T1000 (cell line): ENCODE measurements at places on chromosomes 7 and 10.

DNA sequence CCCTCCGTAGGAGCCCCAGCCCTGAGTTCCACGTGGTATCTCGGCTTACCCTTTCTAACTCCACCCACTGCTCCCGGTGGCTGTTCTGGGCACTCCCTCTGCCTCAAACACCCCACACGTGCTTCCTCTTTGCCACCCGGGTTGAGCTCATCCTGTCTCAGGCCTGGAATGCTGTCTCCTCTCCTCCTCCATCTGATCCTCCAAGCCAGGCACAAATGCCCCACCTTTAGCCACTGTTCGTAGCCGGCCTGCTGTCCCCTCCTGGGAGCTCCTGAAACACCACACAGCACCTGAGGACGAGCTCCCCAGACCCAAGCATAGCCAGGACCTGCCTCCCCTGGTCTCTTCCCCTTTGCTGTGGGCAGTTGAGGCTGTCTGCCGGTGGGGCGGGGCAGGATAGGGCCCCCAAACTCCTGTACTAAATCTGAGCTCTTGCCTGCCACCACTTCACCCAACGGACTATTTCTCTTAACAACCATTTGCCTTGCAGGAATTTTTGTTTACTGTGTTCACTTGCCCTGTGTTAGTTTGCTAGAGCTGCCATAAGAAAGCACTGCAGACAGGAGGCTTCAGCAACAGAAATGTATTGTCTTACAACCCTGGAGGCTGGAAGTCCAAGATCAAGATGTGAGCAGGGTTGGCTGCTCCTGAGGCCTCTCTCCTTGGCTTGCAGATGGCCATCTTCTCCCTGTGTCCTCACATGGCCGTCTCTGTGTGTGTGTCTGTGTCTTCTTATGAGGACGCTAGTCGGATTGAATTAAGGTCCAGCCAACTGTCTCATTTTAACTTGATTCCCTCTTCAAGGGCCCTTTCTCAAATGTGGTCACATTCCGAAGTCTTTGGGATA lies 58.3 kb upstream of the SHH start:
- DNase-seq, result no peak

DNA sequence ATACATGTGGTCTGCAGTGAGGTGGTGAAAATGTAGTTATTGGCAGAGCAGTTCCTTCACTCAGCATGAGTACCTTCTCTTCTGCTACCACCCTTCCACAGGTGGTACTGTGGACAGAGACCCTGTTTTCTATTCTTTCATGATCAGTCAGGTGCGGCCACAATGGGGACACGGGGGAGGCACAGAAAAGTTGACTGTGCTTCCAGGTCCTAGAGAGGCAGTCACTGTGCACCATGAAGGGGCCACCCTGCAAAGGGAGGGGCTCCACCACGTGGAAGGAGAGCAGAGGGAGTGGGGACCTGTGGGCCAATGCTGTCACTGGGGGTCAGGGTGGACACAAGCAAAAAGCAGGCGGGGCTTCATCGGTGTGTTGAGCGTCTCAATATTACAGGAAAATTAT lies 3.6 kb upstream of the LANCL2 start:
- no peak for DNase-seq

DNA sequence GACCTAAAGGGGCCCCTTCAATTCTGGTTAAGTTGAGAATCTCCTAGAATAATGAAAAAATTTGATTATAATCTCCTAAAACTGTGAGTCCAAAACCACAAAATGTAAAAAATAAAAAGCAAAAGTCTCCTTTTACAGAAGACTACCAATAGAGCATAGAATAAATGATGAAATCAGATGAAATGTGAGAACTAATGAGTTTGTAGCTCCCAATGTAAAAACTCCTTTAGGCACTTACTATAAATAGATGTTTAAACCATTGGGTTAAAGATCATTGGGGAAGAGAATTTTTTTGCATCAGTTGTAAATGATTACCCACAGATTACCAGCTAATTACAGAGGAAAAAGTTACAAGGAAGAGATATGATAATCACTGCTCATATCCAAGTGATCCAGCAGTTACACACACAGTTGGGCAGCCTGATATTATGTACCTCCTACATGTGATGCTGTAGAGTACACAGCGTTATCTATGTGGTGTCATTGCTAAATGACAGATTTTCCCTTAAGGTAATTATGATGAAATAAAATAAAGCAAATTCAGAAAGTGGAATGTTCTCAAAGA lies 282.7 kb upstream of the SEMA3D start:
- DNase-seq, result no peak

- no peak for DNase-seq
Measured at GRCh38 chr7:96311967-96312366, 9.9 kb downstream of the SLC25A13 start.

GRCh38 chr7:30463405-30464145 lies 15.0 kb downstream of the NOD1 start:
- DNase-seq, result no peak

GRCh38 chr7:79820387-79820786 lies 314.2 kb upstream of the GNAI1 start:
- DNase-seq, result no peak

DNA sequence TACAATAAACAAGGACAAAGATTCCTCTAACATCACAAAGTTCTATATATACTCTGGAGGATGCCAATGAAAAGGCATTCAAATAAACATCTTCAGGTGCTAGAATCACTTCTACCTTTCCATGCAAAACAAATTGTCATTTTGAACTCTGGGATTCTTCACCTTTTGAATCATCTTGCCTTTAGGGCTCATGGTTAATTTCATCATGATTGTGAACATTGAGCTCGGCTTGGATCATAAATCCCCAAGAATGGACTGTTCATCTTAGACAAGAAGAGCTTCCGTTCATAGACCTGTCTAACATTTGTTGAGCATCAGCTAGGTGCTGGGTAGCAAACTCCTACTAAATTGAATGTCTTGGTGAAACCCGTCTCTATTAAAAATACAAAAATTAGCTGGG lies 212.2 kb downstream of the TNS3 start:
- no peak for DNase-seq

GRCh38 chr10:91683975-91684374 lies 51.1 kb upstream of the PPP1R3C start:
- peak; percentile 39 for DNase-seq

GRCh38 chr10:75624638-75625037 lies 193.2 kb downstream of the LRMDA start:
- no peak for DNase-seq

GRCh38 chr10:14645239-14645960 lies 129.3 kb downstream of the FAM107B start:
- DNase-seq, result no peak

- DNase-seq, result no peak
Measured at GRCh38 chr7:98569691-98570337, 47.3 kb upstream of the NPTX2 start.

GRCh38 chr7:149879766-149880637 lies 6.2 kb downstream of the ATP6V0E2 start:
- DNase-seq, result no peak

DNA sequence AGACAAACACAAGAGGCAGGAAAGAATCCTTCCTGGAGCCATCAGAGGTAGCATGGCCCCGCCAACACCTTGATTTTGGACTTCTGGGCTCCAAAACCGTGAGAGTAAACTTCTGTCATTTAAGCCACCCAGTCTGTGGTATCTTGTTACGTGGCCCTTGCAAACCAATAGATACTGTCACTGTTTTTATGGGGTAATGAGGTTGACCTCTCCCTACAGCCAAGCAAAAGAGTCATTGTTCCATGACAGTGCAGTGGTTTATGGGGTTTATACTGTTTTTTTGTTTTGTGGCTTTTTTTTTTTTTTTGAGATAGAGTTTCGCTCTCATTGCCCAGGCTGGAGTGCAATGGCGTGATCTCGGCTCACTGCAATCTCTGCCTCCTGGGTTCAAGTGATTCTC lies 32.8 kb downstream of the KIAA1549 start:
- no peak for DNase-seq

DNA sequence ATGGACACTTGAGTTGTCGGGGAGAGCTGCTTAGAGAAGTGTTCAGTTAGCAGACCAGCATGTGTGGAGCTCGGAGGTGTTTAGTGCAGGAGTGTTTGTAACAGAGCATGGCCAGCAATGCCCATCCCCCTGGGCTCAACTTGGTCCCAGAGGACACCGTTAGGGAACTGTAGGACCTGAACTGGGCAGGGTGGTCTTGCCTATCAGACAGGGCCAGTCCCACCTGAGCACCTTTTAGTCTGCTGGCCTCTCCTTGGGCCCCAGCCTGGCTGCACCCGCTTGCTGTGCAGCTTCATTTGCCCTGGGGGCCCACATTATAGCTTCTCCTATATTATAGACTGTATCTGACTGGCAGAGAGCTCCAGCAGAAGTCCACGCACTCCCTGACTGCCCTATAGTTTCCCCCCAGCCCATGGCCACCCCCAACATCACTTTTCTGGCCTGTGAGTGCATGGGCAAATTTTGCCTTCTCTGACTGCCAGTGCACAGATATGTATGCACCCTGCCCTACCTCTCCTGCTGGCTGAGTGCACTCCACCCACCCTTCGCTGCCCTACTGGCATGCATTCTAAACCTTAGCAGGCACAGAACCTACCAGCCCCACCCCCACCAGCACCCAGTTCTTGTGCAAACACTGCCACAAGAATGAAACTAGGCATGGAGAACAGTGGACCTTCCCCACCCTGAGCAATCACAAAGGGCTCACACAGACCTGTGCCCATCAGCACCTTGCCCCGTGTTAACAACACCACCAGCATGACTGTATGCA lies 1030.6 kb upstream of the GHITM start:
- DNase-seq, result no peak

GRCh38 chr7:135991322-135991721 lies 14.2 kb upstream of the MTPN start:
- DNase-seq, result no peak

DNA sequence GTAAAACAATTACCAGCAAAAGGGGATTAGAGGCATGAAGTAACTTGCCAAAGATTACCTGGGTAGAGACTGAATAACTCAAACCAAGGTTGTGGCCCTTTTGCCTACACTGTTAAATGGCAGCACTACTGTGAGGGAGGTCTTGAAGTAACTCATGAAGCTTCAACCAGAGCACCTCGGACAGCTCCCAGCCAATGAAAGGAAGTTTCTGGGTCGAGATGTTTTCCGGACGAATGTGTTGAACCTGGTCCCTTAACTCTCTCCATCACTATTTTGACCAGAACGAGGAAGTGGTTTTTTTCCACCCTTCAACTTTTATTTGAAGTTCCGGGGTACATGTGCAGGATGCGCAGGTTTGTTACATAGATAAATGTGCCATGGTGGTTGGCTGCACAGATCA lies 133.6 kb upstream of the PRKCQ start:
- DNase-seq, result no peak

DNA sequence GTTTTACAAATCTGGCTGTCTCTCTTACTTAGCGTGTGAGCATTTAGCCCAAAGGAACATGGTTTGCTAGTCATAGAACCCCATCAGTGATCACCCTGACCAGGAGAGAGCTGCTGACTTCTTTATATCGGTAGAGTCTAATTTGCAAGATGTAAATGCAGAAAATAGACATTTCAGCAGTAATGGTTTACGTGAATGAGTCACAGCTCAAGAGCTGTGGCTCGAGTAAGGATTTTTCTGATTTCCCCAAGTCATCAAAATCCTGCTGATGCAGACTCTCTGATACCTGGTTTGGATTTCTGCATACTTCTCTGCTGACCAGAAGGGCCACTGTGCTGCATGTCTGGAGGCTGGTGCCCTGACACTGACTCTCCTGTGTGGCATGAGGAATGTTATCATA lies 25.7 kb downstream of the NUB1 start:
- no peak for DNase-seq

- DNase-seq, result peak; percentile 66
Measured at GRCh38 chr7:78151229-78151628, 352.7 kb downstream of the PHTF2 start.

- no peak for DNase-seq
Measured at GRCh38 chr7:70239918-70240317, 641.6 kb downstream of the AUTS2 start.

DNA sequence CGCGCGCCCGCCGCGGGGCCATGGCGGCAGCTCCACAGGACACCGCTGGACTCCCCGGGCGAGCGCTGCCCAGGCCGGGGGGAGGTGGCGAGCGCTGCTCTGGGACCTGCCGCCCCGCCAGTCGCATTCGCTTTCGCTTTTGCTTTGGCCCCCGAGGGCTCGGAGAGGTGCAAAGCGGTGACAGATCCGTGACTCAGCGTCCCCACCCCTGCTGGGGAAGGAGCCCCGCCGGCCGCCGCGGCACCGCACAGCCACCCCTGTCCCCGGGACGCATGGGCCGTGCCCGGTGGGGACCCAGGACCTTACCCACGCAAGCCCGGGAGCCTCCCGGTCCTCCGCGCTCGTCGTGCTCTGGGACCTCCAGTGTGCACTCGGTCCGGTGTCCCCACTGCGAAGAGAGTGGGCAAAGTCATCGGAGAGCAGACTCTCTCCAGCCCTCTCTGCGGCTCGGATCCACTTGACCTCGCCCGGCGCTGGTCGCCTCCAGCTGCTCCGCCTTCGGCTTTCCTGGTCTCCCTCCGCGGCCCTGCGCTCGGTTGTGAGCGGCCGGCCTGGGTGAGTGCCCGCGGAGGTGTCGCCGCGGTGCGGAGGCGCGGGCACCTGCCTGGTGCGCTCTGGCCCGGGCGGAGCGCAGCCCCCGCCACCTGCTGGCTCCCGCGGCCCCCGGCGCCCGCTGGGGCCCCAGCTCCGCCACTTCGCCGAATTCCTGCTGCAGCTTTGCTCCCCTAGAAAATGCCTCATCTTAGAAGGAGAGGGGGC lies at the start of gene IL15RA:
Gene IL15RA (minus strand): TSS at position 73 of the 759 bp plus-strand sequence. CDS start 51 bp downstream, at position 22.
- DNase-seq, result peak; percentile 41
